ENCODE measurements at places on chromosomes 4 and X.

GRCh38 chrX:123590842-123591486, 141.9 kb downstream of the THOC2 start:
- DNase-seq, result no peak

- no peak for DNase-seq
Measured at GRCh38 chr4:150722908-150723362, 141.0 kb downstream of the MAB21L2 start.

DNA sequence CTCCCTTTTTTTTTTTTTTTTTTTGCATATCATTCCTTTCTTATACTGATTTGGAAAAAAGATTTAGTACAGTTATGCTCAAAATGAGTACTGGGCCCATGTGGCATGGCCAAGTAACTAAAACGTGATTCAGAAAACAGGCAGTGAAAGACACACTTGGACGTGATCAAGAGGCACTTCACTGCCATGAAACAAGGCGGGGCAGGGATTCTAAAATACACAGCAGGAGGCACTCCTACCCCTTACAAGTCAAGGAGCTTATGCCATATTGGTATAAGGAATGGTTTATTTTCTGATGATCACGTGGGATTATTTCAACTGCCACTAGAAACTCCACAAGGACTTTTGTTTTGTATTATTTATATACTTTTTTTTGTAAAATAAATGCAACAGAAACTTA, 72.0 kb downstream of the CHST7 start:
- no peak for DNase-seq

DNA sequence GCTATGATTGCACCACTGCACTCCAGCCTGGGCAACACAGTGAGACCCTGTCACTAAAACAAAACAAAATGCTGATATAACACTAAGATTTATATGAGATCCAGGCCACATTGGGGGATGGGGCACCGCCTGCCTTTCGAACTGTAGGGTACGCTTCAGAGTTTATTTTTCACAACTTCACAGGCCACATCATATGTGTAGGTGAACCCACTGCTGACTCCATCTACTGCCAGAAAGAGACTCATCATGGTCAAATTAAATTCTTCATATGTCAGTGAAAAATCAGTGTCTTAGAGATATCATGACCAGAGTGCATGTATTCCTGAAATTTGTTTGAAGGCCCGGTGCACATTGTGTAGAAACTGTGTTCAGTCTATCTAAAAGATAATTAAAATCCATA, 121.8 kb downstream of the GPR143 start:
- DNase-seq, result no peak

GRCh38 chr4:172245516-172245915, 432.3 kb downstream of the GALNTL6 start:
- no peak for DNase-seq

DNA sequence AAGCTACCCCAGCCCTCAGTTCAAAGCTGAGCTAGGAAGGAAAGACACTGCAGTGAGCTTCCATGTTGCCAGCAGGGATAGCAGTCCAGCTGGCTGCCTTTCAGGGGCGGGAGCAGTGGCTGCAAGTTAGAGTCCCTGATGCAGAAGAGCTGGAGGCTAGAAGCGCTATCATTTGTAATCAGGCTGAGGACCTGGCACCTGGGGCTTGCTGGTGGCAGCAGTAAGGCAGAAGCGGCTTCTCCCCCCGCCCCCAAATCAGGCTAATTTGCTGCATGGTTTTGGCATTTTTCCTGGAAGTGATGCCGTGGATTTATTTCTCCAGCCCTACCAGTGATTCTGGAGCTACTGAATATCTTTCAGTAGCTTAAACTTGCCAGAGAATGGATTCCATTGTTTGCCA, 203.3 kb downstream of the CLCN4 start:
- DNase-seq, result no peak

GRCh38 chr4:180947425-180947824, 1295.8 kb upstream of the TENM3 start:
- DNase-seq, result no peak

GRCh38 chrX:3346501-3347259, at the start of gene MXRA5:
Gene MXRA5 (minus strand): TSS chrX:3346652. CDS start chrX:3343833, 2,819 bp downstream.
- DNase-seq, result no peak

GRCh38 chr4:123785538-123785937, 388.9 kb downstream of the SPRY1 start:
- no peak for DNase-seq

DNA sequence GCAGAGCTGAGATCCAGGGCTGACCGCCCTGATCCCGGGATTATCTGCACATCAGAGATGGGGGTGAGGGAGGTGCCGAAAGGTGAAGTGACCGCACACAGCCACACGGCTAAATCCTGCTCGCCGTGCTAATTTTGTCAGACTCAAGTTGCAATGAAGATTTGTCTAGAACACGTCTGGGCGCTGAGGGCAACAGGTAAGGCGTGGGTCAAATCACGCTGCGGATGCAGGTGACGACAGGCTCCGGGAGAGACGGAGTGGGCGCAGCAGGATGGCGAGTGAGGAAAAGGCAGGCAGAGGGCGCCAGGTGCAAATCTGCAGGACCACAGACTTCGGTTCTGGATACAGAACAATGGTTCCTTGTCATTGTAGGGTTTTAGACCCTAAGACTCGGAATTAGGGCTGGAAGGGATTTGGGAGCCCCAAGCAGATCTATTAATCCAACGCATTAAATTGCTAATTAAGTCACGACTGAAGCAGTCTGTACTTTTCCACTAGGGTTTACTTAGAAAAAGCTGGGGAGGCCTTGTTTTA, 1.9 kb upstream of the TBC1D14 start:
- no peak for DNase-seq

GRCh38 chr4:6663596-6664393, 23.3 kb downstream of the MRFAP1 start:
- no peak for DNase-seq

GRCh38 chr4:8164687-8165086, 6.1 kb upstream of the ABLIM2 start:
- no peak for DNase-seq

- DNase-seq, result no peak
Measured at GRCh38 chr4:136643416-136643815, 888.9 kb downstream of the PCDH18 start.

DNA sequence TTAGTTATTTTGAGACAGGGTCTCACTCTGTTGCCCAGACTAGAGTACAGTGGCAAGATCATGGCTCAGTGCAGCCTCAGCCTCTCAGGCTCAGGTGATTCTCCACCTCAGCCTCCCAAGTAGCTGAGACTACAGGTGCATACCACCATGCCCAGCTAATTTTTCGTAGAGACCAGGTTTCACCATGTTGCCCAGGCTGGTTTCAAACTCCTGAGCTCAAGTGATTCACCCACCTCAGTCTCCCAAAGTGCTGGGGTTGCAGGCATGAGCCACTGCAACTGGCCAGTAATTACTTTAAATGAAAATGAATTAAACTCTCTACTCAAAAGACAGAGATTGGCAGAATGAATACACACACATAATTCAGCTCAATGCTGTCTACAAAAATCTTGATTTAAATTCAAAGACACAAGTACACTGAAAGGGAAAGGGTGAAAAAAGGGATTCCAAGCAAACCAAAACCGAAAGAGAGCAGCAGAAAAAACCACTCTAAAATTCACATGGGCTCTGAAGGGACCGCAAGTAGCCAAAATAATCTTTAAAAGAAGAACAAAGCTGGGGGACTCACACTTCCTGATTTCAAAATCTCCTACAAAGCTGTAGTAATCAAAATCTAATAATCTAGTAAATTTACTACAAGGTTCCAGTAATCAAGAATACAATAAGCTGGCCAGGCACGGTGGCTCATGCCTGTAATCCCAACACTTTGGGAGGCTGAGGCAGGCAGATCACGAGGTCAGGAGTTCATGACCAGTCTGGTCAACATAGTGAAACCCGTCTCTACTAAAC, 11.8 kb upstream of the SPON2 start:
- DNase-seq, result no peak

DNA sequence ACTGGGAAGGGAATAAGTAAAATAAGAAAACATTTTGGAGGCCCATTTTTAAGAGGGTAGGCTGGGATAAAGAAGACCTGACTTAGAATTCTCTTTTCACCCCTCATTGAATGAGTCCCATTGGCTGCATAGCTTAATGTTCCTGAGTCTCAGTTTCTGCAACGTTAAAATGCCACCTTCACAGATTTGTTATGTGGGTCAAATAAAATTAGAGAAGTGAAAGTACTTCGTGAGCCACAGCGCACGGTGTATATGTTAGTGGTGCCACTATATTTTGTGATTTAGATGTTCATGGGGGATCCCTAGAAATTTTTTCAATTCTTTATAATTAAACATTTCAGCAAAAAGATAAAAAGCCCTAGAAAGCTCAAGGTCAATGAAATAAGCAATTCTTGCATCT, 109.2 kb upstream of the HS3ST1 start:
- DNase-seq, result no peak

- DNase-seq, result no peak
Measured at GRCh38 chrX:14056206-14056605, 26.5 kb upstream of the GEMIN8 start.

GRCh38 chrX:51144828-51145442, 187.7 kb upstream of the NUDT10 start:
- DNase-seq, result no peak

DNA sequence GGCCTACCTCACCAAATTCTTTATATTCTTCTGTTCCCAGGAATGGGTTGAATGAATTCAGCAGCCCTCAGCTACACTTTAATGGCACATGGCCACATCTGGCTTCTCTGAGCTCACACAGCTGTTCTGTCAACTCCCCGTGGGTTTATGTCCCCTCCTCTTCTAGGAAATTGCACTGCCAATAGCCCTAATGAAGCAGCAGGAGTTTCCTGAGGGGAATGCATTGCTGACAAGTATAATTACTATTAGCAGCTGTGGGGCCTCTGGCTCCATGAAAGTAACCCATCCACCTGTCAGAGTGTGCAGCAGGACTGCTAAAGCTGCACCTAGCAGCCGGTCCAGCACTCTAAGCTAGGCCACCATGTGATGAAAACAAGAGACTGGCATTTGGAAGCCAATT, 50.3 kb downstream of the FTHL17 start:
- DNase-seq, result no peak

DNA sequence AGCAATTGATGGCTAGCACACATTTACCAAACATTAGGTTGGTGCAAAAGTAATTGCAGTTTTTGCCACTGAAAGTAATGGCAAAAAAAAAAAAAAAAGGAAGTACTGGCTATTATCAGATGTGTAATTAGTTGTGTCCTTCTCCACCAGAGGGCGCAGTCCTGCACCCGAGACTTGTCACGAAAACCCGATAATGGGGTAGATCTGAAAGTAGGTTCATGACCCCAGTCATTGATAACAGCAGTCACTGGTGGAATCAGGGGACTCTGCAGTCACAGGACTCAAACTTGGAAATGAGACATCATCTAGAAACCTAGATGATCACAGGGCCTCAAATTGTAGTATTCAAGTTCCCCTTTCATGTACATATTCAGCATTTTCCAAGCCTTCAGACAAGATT, 13.1 kb upstream of the ACOT9 start:
- no peak for DNase-seq

DNA sequence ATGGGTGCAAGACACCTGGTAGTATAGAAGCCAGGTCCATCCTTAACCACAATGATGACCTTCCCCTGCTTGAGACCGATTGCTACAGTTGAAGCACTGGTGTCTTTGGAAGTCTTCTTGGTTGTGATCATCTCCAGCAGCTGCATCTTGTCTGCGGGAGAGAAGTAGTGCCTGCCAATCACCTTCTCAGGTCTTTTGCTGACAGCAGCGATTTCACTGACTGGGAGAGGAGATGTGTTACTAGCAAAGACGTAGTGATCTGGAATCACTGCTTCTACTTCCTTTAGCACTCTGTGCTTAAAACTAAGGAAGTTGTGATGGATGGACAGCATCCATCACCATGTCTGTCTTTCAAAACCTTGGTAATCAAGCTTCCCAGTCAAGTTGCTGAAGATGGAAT, 25.9 kb downstream of the CPE start:
- DNase-seq, result no peak

- no peak for DNase-seq
Measured at GRCh38 chr4:53654300-53654758, 63.0 kb upstream of the LNX1 start.

GRCh38 chrX:140672840-140673731, 36.5 kb upstream of the LINC00632 start:
- DNase-seq, result no peak

DNA sequence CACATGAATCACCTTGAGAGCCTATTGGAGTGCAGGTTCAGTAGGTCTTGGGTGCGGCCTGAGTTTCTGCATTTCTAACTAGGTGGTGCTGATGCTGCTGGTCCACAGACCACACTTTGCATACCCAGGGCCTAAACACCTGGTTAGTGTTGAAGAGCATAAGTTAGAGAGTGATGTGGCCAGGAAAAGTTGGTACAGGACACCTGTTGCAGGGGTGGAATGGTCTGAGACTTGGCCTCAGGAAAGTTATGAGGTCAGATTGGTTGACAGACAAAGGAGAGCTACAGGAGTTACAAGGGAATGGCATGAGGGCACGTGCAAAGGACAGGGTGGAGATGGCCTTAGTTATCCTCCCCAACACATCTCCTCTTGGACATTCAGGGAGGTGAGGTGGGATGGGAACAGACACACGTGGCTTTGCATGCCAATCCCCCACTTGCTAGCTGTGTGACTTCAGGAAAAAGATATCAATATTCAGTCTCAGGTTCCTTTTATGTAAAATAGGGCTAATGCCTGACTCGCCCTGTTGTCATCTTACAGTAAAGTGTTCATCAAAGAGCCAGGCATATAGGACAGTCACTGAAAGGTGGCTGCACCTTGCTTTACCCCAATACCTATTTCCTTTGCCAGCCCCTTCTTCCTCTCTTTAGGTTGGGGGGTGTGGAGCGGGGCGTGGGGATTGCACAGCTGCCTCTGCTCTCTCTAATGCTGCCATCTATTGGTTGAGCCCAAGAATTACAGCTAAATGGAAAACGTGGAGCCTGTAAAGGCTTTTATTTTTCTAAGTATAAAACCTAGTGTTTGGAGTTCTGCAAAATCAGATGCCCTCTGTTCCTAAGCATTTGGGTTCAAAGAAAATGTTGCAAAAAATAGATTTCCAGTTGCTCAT, 47.5 kb downstream of the ATG4A start:
- no peak for DNase-seq

DNA sequence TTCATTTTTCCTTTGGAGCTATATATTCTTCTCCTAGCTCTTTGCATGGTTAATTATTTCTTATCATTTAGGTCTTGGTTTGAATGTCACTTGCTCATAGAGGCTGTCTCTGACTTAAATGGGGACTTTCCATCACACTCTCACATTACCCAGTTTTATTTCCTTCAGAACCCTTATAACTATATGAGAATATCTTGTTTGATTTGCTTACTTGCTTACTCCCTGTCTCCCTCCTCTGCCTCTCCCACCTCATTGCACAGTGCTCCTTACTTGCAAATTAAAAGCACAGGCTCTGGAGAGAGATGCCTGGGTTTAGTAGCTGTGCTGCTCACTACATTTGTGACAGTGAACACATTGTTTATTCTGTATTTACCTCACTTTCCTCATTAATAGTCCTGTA, 174.6 kb downstream of the SOWAHB start:
- no peak for DNase-seq

DNA sequence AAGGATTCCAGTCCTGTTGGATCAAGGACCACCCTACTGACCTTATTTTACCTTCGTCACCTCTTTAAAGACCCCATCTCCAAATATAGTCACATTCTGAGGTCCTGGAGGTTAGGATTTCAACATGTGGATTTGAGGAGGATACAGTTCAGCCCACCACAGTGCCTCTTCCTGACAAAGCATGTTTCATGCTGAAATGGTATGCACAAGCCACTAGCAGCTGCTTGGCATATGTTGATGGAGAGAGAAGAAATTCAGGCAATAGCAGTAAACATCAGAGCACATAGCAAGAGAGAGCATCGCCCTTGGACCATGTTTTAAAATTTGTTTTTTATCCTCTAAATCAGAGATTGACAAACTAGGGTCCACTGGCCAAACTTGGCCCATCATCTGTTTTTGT, 172.1 kb downstream of the PRKX start:
- no peak for DNase-seq

- no peak for DNase-seq
Measured at GRCh38 chrX:84123585-84123984, 64.4 kb downstream of the RPS6KA6 start.
